Sciatic nerve (tissue), 2 donors: ENCODE measurements at places on chromosomes 5 and 9. TPM values are rescaled to one million over a fixed set of nuclear protein-coding genes. Genes with fewer than 3 reads are reported as not detected.

The C1QTNF3 gene
- total RNA-seq, result 11.7 TPM

The ACO1 gene
- total RNA-seq, result 26.3 TPM

The INSYN2B gene
- 0.27 TPM for total RNA-seq

The SLC6A7 gene
- not detected for total RNA-seq

The GBA2 gene
- 67.5 TPM for total RNA-seq

The MEGF10 gene
- total RNA-seq, result 8.2 TPM

The F2R gene
- total RNA-seq, result 4.7 TPM

The SLC4A9 gene
- 0.18 TPM for total RNA-seq

The FSTL4 gene
- not detected for total RNA-seq

The ZFAND5 gene
- 222 TPM for total RNA-seq

The SPATA31C1 gene
- total RNA-seq, result not detected

The BTNL3 gene
- not detected for total RNA-seq

The ACOT12 gene
- total RNA-seq, result not detected

The SLC34A3 gene
- total RNA-seq, result not detected

The SPEF2 gene
- 14.4 TPM for total RNA-seq

The SOX30 gene
- 0.13 TPM for total RNA-seq

The GABRA1 gene
- total RNA-seq, result not detected

The OCLN gene
- 18.5 TPM for total RNA-seq

The PCDHAC2 gene
- 2.4 TPM for total RNA-seq

The BARHL1 gene
- not detected for total RNA-seq

The STPG3 gene
- total RNA-seq, result not detected

The AGXT2 gene
- not detected for total RNA-seq

The INSL6 gene
- not detected for total RNA-seq

The FBXW2 gene
- 65.5 TPM for total RNA-seq

The FOXD4L6 gene
- total RNA-seq, result not detected

The GARIN3 gene
- not detected for total RNA-seq

The C9orf153 gene
- total RNA-seq, result 0.98 TPM

The DRD1 gene
- total RNA-seq, result 0.89 TPM

The TJP2 gene
- total RNA-seq, result 129 TPM

The CCNG1 gene
- 114 TPM for total RNA-seq

The SETX gene
- 66.7 TPM for total RNA-seq

The LYRM7 gene
- 14.2 TPM for total RNA-seq

The PCDHGA2 gene
- total RNA-seq, result 13.5 TPM

The CSF1R gene
- 74.8 TPM for total RNA-seq

The SPINK6 gene
- not detected for total RNA-seq

The FLT4 gene
- 11.7 TPM for total RNA-seq

The PCDHB4 gene
- total RNA-seq, result 12.2 TPM

The FREM1 gene
- total RNA-seq, result 8.3 TPM

The PDE6A gene
- total RNA-seq, result not detected

The ANKDD1B gene
- 3.6 TPM for total RNA-seq

The KIF4B gene
- not detected for total RNA-seq

The DDX4 gene
- not detected for total RNA-seq

The OR1L6 gene
- total RNA-seq, result not detected

The BASP1 gene
- 26.8 TPM for total RNA-seq
